ENCODE measurements at places on chromosomes 2 and 18.

DNA sequence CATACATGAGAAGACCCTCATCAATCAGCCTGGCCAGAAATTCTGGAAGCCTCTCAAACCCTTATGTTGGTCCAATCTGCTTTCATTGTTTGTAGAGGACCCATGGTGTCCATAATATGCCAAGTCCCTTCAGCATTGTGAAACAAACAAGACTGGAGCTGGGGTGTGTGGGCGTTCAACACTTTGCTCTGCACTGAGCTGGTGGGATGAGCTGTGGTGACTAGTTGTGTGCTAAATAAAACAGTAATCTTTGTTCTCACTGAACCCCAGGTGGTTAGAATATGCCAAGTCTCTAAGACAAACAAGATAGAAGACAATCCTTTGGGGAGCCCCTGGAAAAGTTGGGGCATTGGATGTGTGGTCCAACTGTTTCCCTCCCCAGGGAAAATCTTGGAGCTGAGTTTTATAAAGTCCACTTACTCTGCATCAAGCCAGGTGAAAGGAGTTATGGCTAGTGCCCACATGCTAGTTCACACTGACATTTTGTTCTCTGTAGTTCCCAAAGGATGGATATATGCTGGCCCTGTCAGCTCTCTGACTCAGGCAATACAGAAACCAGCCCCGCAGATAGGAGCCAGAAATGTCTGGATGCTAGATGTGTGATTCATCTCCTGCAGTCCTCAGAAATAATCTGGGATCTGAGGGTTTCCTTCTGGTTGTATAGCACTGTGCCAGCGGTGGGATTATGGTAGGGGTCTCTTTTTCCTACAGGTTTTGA is 260.2 kb downstream of the TMX3 start:
- peak; percentile 88 for DNase-seq

GRCh38 chr2:112973156-112973555 is 4.7 kb upstream of the IL36G start:
- DNase-seq: no peak

DNA sequence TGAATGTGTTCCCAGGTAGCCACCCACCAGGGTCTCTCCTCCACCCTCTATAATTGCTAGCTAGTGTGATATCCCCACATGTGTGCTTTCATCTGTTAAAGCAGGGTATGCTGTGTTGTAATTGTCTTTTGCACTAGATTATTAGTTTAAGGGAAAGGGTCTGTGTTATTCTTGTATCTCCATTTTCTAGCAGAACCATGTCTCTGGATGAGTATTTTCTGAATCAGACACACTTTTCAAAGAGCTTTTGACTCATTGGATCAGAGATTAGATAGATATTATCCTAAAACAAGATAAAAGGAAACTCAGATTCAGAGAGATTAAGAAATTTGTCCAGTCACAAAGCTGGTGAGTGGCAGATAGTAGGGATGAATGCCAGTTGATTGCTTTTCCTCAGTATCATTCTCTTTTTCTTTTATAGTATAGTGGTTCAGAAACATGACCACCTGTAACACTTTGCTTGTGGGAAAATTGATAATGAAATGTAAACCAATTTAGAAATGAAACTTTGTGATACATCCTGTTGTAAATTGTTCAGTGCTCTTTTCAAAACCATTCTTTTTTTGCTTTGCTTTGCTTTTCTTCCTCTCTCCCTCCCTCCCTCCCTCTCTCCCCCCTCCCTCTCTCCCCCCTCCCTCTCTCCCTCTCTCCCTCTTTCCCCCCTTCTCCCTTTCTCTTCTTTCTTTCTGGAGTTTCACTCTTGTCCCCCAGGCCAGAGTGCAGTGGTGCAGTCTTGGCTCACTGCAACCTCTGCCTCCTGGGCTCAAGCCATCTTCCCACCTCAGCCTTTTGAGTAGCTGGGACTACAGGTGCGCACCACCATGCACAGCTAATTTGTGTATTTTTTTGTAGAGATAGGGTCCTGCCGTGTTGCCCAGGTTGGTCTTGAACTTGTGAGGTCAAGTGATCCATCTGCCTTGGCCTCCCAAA is 7.4 kb downstream of the MIB1 start:
- peak; percentile 28 for DNase-seq

GRCh38 chr2:162520959-162521358 is 177.0 kb downstream of the GCA start:
- peak; percentile 6 for DNase-seq

GRCh38 chr2:183259921-183260320 is 135.7 kb downstream of the NUP35 start:
- DNase-seq: no peak

- peak; percentile 59 for DNase-seq
These were observed 71.4 kb upstream of the ITGB6 start for GRCh38 chr2:160271171-160272086.

GRCh38 chr2:28666496-28667184 is 85.0 kb upstream of the PPP1CB start:
- DNase-seq: peak; percentile 59

DNA sequence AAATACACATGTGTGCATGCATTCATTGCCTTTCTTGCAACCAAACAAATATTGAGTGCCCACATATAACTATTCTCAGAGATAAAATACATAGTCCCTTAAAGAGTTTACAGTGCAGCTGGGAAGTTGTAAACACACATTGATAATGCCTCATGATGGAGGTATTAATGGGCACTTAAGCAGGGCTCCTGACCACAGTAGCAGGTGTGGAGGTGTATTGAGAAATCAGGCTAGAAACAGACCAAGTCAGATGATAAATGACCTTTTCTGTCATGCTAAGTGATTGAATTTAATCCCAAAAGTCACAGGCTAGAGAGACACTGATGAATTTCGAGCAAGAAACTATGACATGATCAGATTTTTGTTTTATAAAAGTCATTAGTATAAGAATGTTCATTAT is 157.7 kb downstream of the ZNF385B start:
- DNase-seq: no peak

- no peak for DNase-seq
These were observed 63.0 kb upstream of the ACVR1C start for GRCh38 chr2:157691695-157692094.

DNA sequence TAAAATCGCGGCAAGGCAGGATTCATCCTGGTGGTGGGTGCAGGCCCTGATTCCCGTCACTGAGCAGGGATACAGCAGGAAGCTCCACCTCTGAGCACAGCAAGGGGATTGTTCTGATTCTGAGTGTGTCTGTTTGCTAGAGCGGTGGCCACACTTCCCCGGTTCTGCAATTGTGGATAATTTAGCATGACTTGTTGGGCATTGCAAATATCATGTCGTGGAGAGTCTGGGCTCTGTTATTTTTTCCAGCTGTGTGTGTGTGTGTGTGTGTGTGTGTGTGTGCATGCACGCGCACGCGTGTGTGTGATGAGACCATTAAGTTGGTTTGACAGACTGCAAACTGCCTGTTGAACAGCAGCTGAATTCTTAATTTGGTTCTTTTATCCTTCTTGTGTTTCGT is 4.1 kb upstream of the TMEM18 start:
- no peak for DNase-seq

- no peak for DNase-seq
These were observed 476.7 kb downstream of the TXNL1 start for GRCh38 chr18:56161566-56162260.
